SJSA1 (cell line): ENCODE measurements at places on chromosomes 16 and 17. TPM values are rescaled to one million over a fixed set of nuclear protein-coding genes. Genes with fewer than 3 reads are reported as not detected.
A peak's percentile ranks its signal among the peaks of the same experiment; 100 is the strongest.

DNA sequence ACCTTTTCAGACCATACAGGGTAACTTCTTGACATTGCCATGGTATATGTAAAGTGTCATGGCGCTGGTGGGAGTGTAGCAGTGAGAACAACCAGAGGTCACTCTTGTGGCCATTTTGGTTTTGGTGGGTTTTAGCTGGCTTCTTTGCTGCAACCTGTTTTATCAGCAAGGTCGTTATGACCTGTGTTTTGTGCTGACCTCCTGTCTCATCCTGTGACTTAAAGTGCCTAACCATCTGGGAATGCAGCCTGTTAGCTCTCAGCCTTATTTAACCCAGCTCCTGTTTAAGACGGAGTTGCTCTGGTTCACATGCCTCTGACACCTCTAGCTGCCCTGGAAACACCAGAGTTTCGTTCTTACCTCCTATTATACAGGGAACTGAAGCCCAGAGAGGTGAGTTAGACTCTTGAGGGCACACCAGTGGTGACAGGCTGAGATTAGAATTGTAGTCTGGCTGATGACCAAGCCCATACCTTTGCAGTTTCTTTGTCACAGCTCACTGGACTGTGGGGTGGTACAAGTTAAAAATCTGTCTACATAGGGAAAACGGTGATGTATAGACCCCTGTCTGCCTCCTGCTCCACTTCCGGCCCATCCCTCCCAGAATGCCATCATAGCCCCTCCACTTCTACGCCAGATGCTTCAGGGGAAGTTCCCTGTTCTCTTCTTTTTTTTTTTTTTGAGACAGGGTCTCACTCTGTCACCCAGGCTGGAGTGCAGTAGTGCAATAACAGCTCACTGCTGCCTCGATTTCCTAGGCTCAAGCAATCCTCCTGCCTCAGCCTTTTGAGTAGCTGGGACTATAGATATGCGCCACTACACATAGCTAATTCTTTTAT lies 21.0 kb downstream of the KSR1 start:
- DNase-seq, result no peak

DNA sequence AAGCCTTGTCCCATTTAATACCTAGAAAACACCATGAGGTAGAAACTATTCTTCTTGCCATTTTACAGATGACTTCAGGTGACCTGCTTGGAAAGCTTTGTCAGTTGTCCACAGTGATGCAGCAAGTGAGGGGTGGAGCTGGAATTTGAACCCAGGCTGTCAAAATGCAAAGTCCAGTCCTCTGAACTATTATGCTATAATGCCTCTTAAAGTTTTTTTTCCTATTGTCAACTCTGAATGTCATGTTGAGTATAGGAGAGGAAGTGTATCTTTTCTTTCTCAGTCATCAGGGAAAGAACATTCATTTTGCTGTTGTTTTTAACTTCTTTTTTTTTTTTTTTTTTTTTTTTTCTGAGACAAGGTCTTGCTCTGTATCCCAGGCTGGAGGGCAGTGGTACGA lies 525.6 kb downstream of the XYLT1 start:
- DNase-seq, result no peak

GRCh38 chr17:3799181-3799945 lies 1.6 kb downstream of the ITGAE start:
- no peak for DNase-seq

DNA sequence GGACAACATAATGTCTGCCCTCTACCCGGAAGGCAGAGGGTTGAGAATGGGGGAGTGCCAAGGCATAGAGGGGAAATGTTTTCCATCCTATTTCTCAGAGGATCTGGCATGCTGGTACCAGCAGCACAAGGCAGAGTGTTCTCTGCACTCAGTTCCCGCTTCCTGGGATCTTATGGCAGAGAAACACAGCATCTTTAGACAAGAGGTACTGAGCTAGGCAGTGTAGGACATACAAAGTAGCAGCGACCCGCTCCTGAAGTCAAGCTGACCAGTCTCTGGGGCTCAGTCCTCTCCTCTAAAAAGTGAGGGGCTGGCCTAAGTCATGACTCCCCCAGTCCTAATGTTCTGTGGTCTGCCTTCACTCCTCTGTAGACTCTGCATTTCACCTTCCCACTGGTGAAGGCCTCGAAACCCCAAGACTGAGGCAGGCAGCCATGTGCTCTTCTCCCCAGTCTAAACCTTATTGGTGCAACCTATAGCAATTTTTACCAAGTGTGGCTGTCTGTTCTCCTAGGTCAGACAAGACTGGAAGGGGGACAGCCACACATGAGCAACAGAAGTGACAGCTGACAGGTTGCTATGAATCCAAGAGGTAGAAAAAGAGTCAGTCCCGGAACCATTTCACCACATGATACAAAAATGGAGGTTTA lies 11.3 kb upstream of the TSPOAP1 start:
- DNase-seq, result no peak

GRCh38 chr16:12046651-12047050 lies 70.1 kb downstream of the SNX29 start:
- DNase-seq, result no peak

DNA sequence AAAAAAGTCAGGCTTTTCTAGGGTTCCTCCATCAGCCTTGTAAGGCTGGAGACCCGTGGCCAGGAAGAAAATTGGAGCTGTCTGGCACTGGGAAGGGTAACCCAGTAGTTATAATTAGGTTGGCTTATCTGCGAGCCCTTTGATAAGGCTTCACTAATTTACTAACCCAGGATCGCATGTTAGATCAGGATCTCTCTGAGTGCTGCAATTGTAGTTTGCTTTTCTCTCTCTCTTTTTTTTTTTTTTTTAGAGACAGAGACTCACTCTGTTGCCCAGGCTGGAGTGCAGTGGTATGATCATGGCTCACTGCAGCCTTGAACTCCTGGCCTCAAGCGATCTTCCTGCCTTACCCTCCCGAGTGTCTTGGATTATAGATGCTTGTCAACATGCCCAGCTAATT lies 17.0 kb downstream of the ABCC1 start:
- no peak for DNase-seq

GRCh38 chr17:42720996-42721583 lies 23.8 kb downstream of the EZH1 start:
- peak; percentile 32 for DNase-seq

DNA sequence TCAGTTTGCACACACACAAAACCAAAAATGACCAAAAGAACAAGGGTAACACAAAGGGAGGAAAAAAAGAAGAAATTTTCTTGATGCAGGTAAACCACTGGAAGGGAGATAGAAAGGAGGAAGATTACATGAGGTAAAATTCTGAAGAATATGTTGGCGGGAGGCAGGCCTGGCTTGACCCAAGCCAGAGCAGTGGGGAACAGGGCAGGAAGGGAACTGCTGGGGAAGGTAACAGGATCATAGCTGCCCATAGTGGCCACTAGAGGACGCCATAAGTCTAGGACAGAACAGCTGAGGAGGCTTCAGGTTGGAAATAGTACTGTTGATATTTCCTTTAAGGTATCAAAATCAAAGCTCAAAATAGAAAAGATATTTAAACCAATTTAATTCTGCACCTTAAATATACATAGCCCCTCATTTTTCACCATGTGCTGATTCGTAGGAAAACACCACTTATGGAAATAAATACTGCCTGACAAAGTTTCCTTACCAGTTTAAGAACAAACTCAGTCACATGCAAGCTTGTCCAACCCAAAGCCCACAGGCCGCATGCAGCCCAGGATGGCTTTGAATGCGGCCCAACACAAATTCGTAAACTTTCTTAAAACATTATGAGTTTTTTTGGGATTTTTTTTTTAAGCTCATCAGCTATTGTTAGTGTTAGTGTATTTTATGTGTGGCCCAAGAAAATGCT lies 15.5 kb downstream of the VPS35 start:
- peak; percentile 53 for DNase-seq

DNA sequence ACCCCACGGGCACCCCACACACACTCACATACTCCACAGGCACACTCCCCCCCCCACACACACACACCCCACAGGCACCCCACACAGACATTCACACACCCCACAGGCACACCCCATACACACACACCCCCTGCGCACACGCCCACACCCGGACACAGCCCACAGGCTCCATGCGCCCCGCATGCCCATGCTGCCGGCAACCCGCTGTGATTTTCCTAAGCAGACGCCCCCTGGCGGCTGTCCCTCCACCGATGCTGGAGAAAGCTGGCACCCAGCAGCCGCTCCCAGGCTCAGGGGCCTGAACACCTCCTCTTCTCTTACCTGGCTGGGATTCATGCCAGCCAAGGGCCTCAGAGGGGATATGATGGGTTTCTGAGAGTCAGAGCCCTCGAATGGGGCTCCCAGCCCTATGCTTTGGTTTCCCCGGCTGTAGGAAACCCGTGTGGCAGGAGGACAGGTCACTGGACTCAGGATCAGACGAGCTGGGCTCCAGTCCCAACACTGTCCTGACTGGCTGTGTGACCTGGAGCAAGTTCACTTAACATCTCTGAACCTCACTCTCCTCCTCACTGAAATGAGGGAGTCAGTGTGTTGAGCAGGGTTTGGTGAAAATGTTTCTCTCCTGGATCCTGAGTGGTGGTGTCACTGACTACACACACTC lies 19.6 kb upstream of the TNFRSF13B start:
- DNase-seq, result peak; percentile 81

- no peak for DNase-seq
These were observed 103.5 kb upstream of the ZNF750 start for GRCh38 chr17:82943339-82943738.

- no peak for DNase-seq
These were observed 24.6 kb upstream of the DLX4 start for GRCh38 chr17:49944273-49944870.

DNA sequence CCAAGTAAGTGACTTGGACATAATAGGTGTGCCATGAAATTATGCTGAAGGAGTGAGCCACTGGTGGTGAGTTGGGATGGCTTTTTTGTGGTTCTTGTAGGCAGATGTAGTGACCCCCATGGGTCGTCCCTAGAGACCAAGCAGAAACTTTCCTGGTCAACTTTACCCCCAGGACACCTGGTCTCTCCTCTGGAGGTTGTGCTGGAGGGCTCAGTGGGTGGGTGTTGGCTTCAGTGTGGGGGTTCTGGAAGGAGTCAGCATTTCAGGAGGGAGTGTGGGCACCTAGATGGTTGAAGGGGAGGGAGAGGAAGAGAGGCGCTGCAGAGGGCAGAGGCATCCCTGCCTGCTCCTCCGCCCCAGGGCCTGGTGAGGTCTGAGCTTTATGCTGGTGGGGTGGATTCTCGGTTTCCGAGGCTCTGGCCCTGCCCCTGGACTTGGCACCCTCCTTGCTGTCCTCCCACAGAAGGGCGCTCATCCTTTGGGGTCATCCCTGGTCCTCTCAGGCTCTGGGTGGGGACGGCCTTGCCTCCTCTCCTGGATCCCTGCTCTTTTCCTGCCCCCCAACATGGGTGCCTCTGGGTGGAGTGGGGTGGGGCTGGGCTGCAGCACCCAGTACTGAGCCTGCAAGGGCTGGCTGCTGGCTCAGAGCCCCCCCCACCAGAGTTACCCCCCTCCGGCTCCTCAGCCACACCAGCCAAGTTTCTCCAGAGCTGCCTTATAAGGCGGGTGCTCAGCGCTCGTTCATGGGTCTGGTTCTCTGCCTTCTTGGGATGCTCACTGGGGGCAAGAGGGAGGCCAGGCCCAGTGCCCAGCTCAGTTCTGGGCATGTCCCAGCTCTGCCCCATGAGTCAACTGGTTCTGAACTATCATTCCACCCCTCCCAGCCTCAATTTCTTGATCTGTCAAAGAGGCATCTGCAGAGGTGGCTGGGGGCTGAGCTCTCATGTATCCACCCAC lies 266.8 kb downstream of the SEC14L1 start:
- no peak for DNase-seq

- peak; percentile 93 for DNase-seq
These were observed at the start of gene ITPRIPL2 for GRCh38 chr16:19113577-19114358. TSS of gene ITPRIPL2 (plus strand) at chr16:19113964. CDS start at chr16:19114462, 498 bp downstream.

GRCh38 chr17:66379544-66379943 lies 77.1 kb downstream of the PRKCA start:
- no peak for DNase-seq

DNA sequence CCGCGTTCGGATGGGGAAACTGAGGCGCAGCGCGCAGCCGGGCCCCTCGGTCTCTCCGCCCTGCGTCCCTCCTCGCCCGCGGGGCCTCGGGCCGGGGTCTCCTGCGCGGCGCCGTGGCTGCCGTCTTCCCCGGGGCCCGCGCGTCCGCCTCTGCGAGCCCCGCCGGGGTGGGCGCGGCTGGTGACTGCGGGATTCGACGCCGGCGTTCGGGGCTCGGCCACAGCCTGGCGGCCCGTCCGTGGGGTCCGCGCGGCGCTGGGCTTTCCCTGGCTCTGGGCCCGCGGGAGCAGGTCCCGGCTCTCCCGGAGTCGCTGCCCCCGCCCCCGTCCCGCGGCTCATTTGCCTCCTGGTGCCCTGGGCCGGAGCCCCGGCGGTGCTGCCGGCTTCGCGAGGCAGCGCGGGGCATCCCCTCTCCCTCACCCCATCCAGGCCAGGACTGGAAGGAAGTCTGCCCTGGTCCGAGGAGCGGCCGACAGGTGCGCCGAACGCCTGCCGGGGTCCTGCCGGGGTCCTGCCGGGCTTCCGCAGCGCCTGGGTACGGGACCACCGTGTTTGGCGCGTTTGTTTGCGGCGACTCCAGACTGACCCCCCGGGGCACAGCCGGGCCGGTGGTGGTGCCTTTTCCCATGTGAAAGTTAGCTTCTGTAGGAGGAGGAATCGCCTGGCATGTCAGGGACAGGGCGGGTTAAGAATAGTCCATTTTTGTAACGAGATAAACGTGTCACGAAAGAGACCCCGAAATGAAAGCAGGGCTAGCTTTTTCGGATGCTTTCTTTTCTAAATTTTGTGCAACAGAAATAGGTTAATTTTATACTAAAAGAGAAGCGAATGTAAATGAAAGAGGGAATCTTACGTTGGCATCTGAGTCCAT lies 671 bp downstream of the CHMP6 start:
- no peak for DNase-seq

GRCh38 chr17:41176744-41177387 lies 1.2 kb downstream of the KRTAP4-2 start:
- DNase-seq, result no peak

The TP53TG3B gene
- total RNA-seq, result not detected in 2 replicates

The EVI2A gene
- 7.6 and 10.7 TPM in 2 replicates for total RNA-seq

The CD300E gene
- total RNA-seq, result not detected in 2 replicates

The SCN4A gene
- total RNA-seq, result not detected in 2 replicates

The IKZF3 gene
- under 0.01 TPM in 1 of 2 replicates, not detected in the other for total RNA-seq

The GOSR1 gene
- 26.3 and 33.8 TPM in 2 replicates for total RNA-seq

The EMC6 gene
- 21.5 and 34.3 TPM in 2 replicates for total RNA-seq

The DLX4 gene
- 0.13 TPM in 1 of 2 replicates, not detected in the other for total RNA-seq

The GPRC5C gene
- total RNA-seq, result 46.5 and 48.4 TPM in 2 replicates

The EME1 gene
- total RNA-seq, result 24.1 and 54.5 TPM in 2 replicates

The MIEN1 gene
- 53.3 and 99.4 TPM in 2 replicates for total RNA-seq

The KRT12 gene
- not detected in 2 replicates for total RNA-seq

The TMEM238L gene
- not detected in 2 replicates for total RNA-seq

The TMEM92 gene
- 0.05 TPM in 1 of 2 replicates, not detected in the other for total RNA-seq

The CDK5R1 gene
- total RNA-seq, result 2.5 and 2.9 TPM in 2 replicates
